NCI-H69 (cell line): ENCODE measurements at places on chromosomes 2 and 18.
A peak's percentile ranks its signal among the peaks of the same experiment; 100 is the strongest.

- DNase-seq = peak; percentile 22
These were observed 60.2 kb downstream of the EIF5B start for GRCh38 chr2:99397266-99397920.

GRCh38 chr2:199751492-199752120 is 99.4 kb downstream of the FTCDNL1 start:
- DNase-seq = no peak

DNA sequence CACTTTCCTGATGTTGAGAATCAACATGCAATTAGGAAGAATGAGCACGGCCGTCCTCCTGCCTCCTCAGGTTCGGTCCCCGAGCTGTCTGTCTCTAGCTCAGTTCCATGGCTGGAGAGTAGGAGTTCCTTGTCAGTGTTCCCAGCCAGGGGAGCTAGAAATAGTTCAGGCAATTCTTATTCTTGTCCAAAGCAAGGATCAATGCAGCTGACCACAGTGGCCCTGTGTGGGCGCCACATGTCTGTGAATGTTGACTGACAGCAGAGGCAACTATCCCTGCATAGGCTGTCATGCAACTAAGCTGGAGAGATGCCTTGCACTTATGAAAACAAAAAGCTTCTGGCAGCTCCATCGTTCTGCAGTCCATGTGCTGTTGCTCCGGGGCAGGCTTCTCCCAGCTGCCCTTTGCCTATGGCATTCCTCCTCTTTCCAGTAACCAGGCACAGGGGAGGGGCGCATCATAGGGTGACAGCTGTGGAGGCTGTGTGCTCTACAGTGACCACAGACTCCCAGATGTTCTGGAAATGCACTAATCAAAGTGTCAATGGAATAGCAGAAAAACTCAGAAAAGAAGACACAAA is 58.7 kb downstream of the PDCL3 start:
- DNase-seq = no peak

GRCh38 chr2:102717308-102718018 is 44.4 kb upstream of the TMEM182 start:
- no peak for DNase-seq

GRCh38 chr2:228771774-228772173 is 499.3 kb downstream of the PID1 start:
- no peak for DNase-seq

GRCh38 chr18:61975526-61976326 is 82.9 kb upstream of the RNF152 start:
- DNase-seq = no peak

DNA sequence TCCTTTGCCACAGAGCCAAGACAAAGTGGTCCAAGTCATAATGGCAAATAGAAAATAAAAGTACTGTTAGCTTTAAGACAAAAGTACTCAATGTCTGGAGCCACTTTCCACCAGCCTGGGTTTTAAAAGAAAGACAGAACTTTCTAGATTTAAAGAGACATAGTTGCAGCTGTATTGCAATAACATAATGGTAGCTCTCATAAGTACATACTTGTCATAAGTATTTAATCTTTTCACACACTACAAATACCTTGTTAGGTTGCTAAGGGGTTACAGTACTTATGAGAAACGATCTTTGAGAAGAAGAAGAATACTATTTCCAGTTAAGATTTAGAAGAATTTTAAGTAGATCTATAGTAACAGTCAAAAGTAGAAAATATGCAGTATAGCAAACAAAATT is 28.9 kb upstream of the AQP4 start:
- no peak for DNase-seq

- no peak for DNase-seq
These were observed 8.1 kb upstream of the SOS1 start for GRCh38 chr2:39128919-39129391.

DNA sequence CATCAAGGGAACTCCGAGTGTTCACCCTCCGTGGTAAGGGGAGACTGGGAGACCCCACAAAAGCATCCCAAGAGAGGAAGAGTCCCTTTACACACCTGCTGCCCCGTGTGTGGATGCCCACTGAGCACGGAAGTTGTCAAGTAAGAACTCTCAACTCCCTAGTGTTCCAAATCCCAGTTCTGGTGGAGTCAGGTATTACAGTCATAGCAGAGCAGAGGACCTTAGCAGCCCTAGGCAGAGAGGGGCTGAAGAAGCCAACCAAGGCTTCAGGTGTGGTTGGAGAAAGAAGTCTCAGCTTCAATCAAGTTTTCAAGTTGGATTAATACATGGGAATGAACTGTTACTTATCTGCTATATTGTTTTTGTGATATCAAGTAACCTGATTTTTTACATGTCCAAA is 512.5 kb downstream of the RNF144A start:
- DNase-seq = peak; percentile 3

DNA sequence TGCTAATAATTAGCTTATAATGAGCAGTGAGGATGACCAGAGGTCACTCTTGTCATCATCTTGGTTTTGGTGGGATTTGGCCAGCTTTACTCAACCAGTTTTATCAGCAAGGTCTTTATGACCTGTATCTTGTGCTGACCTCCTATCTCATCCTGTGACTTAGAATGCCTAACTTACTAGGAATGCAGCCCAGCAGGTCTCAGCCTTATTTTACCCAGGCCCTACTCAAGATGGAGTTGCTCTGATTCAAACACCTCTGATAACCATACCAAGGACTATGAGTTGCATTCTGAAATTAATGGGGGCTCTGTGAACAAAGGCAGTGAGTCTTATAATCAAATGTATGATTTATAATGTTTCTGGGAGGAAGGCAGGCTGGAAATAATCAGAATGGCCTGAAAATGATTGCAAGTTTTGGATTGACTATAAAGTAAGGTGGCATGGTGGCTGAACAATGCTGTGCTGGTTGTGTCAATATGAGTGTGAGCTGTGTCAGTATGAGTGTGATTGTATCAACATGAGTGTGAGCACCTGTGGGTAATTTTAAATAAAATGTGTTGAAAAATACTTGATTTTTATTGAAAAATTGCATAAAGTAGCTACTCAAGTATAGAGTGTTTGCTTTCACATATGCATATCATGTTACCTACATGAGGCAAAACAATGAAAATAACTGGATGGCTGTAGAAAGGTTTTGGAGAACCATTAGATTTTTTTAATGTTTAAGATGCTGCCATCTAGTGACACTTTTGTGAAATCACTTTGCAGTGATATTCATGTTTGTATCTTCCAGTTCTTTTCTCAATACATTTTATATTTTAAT is 103.0 kb downstream of the KYNU start:
- DNase-seq = no peak

DNA sequence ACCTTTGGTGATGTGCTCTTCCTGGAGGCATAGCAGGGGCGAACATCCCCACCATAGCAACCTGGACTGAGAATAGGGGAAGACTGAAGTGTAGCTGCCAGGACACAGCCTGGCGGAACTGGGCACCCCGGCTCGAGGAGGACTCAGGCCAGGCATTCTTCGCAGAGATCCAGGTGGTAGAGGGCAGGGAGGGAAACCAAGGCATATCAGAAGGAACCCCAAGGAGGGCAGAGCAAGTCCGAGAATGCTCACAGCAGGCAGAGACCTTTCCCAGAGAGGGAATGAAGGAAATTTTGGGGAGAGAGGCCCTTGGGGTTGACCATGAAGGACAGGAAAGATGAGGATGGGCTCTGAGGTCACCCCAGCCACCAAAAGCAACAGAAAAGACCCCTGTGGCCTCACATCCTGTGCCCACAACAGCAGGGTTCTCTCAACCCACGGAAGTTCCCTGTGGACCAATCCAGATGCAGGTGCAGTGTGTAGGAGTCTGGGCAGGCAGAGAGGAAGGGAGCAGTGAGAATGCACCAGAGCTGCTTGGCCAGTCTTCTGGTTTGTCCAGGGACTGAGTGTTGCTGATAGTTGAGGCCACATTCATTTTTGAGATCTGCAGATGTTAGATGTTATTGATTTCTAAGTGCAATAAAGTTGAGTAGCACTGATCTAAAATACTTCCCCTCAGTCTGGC is 136.9 kb downstream of the PXDN start:
- DNase-seq = no peak

DNA sequence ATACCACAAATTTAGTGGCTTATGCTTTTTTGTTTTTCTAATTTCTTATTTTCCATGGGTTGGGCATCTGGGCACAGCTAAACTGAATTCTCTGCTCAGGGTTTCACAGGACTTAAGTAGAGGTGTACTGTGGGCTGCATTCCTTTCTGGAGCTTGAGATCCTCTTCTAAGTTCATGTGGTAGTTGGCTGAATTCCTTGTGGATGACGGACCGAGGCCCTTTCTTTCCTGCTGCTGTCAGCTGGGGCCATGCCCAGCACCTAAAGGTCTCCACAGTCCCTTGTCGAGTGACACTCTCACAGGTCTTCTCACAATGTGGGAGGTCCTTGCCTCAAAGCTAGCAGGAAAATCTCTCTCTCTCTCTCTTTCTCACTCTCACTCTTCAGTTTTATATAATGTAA is 433.5 kb upstream of the LRATD1 start:
- no peak for DNase-seq
